ENCODE measurements at places on chromosomes 6 and 20.

- no peak for DNase-seq
These were observed 140.4 kb upstream of the CITED2 start for GRCh38 chr6:139514819-139515218.

DNA sequence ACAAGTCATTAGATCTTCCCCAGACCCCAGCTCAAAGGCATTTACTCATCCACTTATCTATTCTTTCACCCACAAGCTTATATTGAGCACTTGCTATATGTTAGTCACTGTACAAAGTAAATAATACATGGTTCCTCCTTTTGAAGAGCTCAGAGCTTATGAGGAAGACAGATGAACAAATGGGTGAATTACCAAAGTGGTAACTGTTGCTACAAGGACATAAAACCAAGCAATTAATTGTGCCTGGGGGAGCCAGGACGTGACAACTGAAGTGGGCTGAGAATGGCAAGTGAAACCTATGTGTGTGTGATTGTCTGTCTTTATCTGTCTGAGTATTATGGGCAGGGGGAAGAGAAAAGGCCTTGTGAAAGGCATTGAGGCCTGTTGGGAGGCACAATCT is 45.6 kb upstream of the AKIRIN2 start:
- no peak for DNase-seq

DNA sequence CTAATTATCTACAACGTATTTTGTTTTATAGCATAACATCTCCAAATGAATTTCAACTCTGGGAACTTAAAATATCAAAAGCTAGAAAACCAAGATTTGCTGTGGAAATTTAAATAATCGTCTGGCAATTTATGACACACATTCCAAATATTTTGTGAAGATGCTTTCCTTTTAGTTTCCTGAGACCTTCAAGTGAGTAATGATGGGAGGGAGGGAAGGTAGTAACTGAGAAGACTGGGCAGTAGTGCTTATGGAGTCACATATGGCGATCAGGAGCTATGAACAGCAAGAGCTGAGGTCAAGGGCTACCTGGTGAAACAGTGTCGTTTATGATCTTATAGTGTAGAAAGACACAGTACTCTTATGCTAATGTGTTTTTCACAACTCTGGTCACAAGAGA is 178.2 kb upstream of the THEMIS start:
- no peak for DNase-seq

DNA sequence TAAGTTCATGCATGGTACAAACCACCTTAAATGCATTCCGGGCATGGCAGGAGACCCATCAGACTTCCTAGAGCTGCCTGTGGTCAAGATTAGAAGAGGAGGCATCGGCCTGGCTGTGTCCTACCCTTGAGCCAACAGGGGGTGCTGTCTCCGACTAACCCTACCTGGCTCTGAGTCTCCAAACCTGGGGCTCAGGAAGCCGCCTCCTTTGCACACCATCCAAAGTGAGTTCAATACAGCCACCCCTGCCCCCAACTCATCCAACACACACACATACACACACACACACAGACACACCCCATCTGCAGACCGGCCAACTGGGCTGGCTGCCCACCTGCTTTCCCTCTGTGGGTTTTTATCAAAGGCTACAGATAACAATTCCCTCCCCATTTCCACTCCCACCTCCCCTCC is 77.0 kb downstream of the JPH2 start:
- DNase-seq: no peak

DNA sequence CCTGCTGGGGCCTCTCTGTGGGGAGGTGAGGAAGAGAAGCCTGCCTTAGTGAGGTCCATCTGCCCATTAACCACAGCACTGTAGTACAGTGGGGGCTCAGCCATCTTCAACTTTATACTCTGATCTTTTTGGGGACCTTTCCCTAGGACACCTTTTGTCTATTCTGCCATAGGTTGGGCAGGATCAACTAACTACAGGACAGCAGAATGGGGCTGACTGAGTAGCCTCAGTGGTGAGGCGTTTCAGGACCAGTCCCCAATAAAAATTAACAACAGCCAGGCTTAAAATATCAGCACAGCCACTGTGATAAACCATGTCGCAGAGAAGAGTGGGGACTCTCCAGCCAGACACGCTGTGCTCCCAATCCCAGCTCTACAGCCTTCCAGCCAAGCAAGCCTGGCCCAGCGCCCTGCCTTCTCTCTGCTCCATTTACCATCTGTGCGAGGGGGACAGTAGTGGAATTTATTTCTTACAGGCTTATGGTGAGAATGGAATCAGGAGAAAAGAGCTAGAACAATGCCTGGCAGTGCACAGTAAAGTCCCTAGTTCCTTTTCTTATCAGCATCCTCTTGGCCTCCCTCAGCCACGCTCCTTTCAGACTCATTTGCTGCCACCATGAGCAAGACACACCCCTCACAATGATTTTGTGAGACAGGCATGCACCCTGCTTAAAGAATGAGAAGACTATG is 75.5 kb downstream of the SLC22A23 start:
- no peak for DNase-seq

DNA sequence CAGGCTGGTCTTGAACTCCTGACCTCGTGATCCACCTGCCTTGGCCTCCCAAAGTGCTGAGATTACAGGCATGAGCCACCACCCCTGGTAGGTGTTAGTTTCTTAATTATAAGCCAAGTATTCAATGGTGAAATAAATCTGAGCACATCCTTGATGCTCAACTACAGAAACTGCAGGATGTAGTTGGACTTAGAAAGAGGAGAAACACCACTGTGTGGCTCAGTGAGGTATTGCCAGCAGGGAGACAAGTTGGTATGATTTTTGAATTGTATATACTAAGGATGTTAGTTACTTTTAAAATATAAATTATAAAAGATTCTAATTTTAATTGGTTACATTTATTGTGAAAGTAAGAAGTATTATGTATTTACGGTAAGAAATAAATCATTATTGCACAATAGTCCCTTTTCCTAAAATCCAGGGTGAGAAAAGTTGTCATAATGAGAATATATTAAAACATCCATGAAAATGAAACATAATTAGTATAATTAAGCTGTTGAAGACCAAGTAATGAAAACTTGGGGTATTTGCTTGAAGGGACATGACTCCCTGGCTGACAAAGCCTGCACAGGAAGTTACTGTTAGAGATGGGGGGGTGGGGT is 17.6 kb downstream of the SLC18B1 start:
- no peak for DNase-seq

DNA sequence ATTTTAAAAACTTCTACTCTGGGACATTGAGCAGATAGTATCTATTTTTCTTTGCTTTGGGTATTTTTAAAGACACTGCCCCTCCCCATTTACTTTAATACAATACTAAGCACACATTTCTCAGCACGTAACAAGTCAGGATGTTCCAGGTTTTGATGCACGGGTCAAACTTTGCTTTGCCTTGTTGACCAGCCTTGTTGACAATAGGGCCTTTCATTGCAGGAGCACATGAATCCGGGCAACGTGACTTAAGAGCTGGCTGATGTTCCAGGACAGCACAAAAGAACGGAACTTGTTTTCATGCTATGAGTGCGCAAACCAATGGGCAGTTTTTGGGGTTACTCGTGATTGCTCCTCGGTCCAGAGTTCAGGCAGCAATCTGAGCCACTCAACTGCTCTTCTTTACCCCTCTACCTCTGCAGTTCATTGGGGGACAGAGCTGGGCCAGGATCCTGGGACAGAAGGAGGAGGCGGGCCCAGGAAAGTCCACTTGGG is 78.6 kb upstream of the SLC22A16 start:
- no peak for DNase-seq

DNA sequence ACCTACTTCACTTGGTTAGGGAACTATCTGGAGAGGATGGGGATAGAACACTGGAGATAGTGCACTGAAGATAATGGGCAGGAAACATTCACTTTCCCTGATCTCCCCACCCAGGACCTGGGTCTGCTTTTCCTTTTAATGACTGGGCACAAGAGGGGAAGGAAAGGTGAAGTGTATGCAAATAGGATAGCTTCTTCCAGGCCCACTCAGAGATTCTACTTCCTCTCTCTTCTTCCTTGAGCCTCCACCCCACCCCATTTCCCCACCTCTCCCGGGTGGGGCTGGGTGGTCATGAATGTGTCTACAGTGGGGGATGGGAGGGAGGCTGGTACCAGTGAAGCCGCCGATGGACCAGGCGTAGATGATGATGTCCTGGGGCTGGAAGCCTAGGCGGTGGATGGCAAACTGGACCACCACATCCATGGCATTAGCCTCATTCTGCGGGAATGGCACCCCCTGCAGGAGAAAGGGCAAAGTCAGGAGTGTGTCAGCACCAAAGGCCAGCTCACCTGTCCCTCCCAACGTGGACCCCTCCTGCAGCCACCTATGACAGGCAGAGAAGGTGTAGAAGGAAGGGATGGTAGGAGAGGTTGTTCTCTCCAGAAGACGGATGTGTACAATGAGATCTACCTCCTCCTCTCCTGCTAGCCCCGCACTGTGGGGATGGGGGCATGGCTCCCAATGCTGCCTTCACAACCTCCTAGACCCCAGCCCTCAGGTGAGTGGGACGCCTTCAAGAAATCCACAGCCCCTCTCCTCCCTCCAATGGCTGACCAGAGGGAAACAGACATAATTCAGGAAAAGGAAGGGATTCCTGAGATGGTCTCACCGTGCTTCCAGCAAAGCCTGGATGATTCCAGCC is 8.6 kb upstream of the LY6G5C start:
- DNase-seq: peak; percentile 33

DNA sequence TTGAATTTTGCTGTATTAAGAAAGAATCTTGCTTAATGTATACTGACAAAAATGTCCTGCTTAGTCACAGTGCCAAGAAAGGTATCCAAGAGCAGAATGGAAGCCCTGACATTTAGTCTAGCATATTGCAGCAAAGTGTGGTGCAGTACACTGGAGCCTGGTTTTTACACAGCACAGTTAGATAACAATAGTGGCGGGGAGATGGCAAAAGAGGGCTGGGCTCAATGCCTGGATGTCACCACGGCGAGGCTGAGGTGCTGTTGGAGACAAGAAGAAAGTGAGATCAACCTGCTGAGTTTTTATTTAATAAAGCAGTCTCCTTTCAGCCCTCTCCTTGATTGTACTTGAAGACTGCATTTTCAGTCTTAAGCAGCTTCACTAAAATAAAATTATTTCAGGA is 426.0 kb downstream of the LMBRD1 start:
- DNase-seq: no peak

DNA sequence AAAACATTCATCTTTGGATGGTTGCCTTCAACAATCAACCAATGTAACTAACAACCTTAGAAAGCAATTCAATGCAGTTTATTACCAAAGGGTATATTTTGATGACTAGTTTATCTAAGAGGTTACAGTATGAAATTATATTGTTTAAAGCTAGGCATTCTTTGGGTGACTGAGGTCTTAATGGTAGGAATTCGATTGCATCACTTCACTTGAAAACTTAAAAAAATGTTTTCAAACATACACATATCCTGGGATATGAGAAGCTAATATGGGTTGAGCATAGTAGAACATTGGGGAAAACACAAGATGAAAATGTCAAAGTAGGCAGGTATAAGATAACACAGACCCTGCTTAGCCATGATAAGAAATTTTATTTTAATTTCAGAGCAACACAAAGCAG is 144.6 kb upstream of the BMP5 start:
- no peak for DNase-seq

DNA sequence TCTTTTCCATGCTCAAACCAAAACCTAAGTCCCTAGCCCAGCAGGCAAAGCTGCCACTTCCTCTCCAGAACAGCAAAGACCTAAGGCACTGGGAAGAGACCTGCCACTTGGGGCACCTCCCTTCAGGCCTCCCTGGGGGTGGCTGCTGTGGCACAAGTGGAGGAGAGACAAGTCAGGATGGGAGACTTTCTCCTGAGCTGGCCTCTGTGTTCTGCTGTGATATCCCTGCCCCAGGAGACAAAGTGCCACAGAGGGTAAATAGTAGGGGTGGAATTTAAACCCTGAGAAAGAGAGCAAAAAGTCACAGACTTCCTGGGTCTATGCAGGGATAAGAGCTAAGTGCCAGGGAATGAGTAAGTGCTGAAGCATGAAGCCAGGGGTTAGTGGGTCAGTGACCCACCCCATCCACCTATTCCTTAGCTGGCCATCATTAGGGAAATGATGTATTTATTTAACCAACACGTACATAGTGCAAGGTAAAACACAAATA is 84.2 kb downstream of the MRPL14 start:
- DNase-seq: no peak

DNA sequence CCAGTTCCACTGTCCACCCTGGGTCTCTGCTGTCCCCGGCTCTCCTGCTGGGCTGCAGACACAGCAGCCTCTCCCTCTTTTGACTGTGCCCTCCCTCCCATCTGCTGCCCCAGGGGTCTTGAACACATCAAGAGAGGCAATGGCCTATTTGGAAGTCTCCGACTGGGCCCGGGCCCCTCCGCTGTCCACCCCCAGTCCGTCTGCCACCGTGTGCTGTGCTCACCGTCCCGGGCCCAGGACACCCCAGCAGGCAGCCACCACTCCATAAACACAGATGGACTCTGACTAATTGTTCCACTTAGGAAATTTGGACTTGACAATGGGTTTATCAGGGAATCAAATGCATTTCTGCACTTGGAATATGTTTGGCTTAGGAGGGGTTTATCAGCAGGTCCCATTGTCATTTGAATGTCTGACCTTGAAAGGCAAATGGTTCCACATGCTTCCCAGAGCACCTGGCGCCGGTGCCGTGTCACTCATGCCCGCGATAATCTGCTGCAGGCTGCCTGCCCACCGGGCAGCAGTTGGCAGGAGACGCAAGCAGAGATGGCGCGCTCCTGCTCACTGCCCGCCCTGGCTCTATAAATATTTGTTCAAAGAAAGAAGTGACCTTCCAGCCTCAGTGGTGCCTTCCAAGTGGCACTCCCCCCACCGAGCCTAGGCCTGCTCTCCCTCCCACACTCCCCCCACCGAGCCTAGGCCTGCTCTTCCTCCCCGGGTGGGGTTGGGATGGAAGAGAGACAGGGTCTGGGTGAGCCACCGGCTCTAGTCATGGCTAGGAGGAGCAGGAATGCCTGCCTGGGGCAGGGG is 18.8 kb upstream of the FRMD1 start:
- no peak for DNase-seq

GRCh38 chr20:61119794-61120410 is 132.2 kb upstream of the CDH4 start:
- peak; percentile 3 for DNase-seq

DNA sequence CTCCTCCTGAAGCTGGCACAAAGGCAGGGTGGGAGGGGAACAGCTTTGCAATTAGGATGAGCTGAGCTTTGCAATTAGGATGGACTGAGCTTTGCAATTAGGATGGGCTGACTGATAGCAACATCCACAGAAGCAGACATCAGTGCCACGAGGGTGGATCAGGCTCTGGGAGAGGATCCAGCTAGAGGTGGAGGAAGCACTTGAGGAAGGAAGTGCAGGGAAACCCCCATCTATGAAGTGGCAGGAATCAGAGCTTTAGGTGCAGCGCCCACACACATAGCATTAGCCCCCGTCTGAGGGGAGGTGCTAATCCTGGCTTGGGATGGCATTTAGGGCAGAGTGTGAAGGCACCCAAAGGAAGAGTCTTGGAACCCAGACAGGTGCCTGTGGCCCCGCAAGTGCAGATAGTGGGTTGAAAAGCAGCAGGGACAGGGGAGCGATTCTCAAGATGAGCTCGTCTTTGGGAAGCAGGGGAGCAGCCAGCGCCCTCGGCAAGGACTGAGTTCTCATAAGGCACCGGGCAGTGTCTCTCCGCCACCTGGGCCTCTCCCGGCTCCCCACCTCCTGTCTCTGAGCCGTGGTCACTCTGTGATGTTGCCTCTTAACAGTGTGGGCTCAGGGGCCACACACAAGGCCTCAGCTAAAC is 12.0 kb upstream of the THBS2 start:
- no peak for DNase-seq

GRCh38 chr6:140462076-140462452 is 1087.6 kb upstream of the CITED2 start:
- DNase-seq: no peak

- no peak for DNase-seq
These were observed at the start of gene POU3F2 for GRCh38 chr6:98834060-98835031. Gene POU3F2 (plus strand): TSS chr6:98834574. CDS start chr6:98834874, 300 bp downstream.
